Effector CD8-positive, alpha-beta T cell (primary cell): ENCODE measurements at places on chromosomes 6 and 20.

- no peak for DNase-seq
Observed at GRCh38 chr6:36758516-36759147, 61.0 kb downstream of the RAB44 start.

GRCh38 chr20:20953738-20954618 is 152.2 kb downstream of the LINC00237 start:
- DNase-seq: no peak

DNA sequence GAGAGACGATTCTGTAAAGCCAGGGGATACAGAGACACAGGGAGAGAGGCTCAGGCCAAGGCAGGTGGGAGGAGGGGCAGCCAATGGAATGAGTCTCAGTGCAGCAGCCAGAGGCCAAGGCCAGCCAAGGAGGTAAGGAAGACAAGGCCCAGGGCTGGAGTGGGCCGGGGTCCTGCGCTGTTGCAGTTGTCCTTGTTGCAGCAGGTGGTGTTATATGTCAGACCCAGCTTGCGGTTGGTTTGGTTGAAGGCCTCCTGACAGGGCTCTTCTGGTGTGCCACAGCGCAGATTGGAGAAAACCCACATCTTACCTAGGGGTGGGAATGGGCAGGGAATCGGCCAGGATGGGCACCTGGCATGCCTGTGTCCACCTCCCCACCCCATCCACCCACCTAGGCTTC is 2.5 kb downstream of the LY6G6C start:
- no peak for DNase-seq

DNA sequence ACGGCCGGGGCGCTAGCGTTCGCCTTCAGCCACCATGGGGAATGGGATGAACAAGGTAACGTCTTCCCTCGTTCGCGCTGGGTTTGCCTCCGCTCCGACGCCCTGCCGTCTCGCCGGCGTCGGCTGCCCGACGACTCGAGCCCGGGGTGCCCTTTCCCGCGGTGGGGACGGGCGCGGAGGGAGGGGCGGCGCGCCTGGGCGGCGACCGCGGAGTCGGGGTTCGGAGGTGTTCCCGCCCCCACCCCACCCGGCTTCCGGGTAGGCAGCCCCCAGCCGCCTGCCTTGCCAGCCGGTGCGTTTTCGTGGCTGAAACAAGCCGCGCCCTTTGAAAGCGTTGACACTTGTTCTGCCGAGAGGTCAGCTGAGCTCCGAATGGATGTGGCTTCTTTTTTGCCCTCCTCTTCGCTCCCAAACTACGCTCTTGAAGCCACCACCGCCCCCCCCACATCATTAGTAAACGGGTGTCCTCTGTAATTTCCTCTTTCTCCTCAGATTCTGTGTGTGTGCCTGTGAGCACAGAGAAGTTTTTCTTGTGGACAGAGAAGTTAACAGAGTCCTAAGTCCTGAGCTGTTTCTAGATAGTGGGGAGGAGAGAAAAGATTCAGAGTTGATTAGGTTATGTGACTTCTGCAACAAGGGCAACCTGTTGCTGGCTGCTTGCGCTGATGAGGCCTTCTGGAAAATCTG is 362 bp downstream of the DUSP22 start:
- DNase-seq: no peak

GRCh38 chr6:116371120-116371917 is 572 bp downstream of the DSE start:
- no peak for DNase-seq

- peak; percentile 7 for DNase-seq
Observed at GRCh38 chr6:45420083-45420908, 42.6 kb upstream of the SUPT3H start.

DNA sequence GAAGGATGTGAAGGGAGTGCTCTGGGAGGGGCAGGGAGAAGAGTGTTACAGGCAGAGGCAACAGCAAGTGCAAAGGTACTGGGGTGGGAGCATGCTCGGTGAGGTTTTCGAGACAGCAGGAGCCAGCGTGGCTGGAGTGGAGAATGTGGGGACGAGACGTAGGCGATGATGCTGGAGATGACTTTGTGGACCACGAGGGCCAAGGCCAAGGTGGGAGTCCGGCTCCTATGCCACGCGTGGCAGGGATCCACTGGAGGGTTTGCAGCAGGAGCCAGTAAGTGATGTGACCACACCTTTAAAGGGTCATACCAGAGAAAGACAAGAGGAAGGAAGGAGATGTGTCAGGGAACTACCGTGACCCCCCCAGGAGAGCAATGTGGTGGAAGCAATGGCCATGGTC is 7.3 kb downstream of the PTGIS start:
- DNase-seq: no peak

GRCh38 chr20:51624157-51624731 is 81.7 kb upstream of the NFATC2 start:
- peak; percentile 16 for DNase-seq

DNA sequence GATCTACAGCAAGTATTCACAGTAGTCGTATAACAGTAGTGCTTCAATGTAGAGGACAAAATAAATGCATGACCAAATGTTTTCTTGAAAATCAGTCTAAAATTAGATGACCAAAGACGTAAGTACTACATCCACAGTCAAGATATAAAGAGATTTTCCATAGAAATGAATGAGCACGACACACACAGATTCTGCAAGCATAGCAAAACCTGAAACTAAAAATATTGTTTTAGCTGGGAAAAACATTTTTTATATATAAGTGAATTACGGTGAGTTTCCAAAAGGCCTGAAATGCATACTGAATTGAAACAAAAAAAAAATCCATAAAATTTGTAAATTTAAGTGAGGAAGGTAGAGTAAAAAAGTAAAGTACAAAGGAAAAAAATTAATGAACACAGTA is 167.8 kb upstream of the RUNX2 start:
- DNase-seq: no peak
